NCI-H2081 (cell line): ENCODE measurements at places on chromosomes 12 and 14.

GRCh38 chr14:99270458-99271220 lies 1.4 kb downstream of the BCL11B start:
- no peak for DNase-seq

GRCh38 chr14:21714318-21714929 lies 40.8 kb upstream of the OR4E1 start:
- no peak for DNase-seq

DNA sequence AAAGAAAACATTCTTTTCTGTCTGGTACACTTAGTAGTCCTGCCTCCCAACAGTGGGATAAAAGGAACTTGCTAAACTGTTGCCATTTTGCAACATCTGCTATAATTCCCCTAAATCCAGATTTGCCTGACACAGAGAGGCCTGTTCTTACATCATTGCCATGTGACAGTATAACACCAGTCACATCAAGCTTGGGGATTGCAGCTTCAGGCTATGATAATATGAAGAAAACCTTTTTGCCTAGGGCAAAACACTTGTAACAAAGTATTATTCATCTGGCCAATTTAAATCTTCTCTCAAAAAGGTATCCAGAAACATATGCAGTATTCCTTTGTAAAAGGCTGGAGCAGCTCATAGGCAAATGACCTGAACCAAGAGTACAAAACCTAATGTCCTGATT lies 80.9 kb upstream of the OTX2 start:
- DNase-seq: no peak

- no peak for DNase-seq
These were observed 22.3 kb downstream of the DDX24 start for GRCh38 chr14:94058674-94059138.

DNA sequence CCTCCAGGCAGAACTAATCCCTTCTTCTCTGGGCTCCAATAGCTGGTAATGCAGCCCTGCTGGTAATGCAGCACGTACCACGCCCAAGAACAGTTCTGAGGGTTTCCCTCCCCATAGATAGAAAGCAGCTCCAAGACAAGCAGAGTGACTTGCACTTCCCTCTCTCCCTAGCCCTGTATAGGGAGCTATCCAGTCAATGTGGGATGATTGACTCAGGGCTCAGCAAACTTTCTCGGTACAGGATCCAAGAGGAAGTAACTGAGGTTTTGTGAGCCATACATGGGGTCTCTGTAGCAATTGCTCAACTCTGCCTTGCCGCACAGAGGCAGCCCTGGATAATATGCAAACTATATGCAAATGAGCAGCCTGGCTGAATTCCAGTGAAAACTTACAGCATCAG lies 15.5 kb upstream of the FKBP4 start:
- DNase-seq: no peak

- DNase-seq: peak; percentile 77
These were observed 148.1 kb upstream of the NRXN3 start for GRCh38 chr14:78022059-78022458.

DNA sequence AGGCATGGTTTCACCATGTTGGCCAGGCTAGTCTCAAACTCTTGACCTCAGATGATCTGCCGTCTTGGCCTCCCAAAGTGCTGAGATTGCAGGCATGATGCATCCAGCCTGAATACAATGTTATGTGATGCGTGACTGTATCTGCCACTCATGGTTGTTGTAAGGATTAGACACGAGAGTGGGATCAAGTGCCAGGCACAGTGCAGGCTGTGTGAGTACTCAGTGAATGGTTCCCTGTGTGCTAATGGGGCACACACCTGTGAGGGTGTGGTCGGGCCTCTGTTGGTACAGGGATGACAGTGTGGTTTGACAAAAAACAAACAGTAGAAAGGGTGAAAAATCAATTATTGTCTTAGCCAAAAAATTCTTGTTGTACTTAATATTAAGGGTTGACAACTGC lies 61.8 kb downstream of the TECPR2 start:
- no peak for DNase-seq

DNA sequence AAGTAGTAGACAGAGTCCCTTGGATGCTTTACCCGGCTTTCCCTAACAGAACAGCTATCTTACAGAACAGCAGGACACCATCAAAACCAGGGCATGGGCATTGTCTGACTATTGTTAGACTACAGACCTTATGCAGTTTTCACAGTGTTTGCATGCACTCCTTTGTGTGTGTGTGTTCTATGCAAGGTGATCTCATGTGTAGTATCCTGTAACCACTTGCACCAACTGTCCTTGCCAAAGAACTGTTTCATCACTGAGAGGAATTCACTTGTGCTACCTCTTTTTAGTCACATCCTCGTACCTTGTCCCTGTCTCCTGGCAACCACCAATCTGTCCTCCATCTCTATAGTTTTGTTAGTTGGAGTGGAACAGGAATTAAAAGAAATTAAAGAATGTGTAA lies 183.6 kb upstream of the PZP start:
- no peak for DNase-seq

DNA sequence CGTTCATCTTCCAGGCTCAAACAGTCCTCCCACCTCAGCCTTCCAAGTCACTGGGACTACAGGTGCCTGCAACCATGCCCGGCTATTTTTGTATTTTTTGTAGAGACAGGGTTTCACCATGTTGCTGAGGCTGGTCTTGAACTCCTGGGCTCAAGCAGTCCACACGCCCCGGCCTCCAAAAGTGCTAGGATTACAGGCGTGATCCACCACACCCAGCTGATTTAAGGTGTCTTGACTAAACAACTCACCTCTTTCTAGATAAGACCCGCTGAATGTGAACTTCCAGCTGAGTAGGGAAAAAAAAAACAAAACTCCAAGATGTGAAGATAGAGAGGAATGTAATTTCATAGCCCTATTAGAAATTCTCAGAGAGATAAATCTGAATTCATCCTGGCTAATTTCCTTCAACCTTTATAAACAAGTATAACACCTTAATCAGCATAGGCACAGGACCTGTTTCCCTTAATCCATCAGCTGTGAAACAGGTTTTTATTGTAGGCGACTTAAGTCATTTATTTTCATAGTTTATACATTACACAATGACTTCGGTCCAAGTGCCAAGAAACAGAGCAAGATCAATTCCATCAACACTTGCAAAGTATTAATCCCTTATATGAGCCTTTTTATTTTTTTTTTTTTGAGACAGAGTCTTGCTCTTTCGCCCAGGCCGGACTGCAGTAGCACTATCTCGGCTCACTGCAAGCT lies 51.5 kb downstream of the HCAR2 start:
- DNase-seq: no peak

DNA sequence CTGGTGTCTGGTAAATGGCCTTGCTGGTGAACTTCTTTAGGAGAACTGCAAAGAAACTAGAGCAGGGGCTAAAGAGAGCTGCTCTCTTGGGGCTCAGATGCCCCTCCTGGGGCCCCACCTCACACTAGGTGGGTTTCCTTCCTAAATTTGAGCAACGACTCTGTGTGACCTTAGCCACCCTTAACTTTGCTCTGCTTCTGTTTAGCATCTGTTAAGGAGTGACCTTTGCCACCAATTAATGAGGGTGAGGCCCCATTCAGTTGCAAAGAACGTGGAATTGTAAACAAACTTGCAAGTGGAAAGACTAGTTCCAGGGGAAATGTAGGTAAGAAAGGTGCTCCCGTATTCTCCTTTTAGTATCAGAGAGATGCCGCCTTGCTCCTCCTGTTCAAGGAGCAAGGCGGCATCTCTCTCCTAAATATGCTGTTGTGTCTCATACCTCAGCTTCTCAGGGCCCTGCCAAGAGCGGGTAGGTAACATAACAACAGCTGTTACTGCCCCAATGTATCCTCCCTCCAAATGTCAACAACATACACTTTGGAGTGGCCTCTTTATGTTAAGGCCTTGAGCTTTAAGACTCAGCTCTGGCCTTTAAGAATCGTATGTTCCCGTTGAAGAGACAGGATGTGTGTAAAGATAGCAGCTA lies 77.6 kb upstream of the FUT8 start:
- DNase-seq: no peak

- DNase-seq: no peak
These were observed 57.1 kb downstream of the SPTLC2 start for GRCh38 chr14:77559381-77559780.

DNA sequence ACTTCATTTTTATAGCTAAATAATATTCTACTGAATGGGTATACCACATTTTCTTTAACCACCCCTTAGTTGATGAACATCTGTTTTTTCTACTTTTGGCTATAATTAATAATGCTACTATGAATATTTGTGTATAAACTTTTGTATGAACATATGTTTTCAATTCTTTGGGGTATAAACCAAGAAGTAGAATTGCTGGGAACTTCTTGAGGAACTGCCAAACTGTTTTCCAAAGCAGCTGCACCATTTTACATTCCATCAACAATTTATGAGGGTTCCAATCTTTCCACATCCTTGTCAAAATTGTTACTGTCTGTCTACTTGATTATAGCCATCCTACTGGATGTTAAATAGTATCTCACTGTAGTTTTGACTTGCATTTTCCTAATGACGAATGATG lies 221.8 kb downstream of the PRKD1 start:
- no peak for DNase-seq

DNA sequence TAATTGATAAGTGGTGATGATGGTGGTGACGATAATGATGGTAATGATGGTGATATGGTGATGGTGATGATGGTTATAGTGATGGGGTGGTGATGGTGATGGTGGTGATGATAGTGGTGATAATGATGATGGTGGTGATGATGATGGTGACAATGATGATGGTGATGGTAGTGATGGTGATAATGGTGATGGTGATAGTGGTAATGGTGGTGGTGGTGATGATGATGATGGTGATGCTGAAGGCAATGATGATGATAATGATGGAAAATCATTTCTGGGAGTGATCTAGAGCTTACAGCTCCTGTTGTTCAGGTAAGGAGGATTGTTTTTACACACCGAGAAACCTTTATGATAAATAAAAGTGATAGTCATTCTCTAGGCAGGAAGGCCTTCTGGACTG lies 33.9 kb downstream of the CCDC63 start:
- DNase-seq: no peak

GRCh38 chr12:58766513-58766870 lies 153.8 kb downstream of the LRIG3 start:
- no peak for DNase-seq

GRCh38 chr14:95485222-95485819 lies 31.1 kb downstream of the SYNE3 start:
- DNase-seq: no peak

- DNase-seq: no peak
These were observed 10.4 kb downstream of the KLRB1 start for GRCh38 chr12:9597365-9597764.

DNA sequence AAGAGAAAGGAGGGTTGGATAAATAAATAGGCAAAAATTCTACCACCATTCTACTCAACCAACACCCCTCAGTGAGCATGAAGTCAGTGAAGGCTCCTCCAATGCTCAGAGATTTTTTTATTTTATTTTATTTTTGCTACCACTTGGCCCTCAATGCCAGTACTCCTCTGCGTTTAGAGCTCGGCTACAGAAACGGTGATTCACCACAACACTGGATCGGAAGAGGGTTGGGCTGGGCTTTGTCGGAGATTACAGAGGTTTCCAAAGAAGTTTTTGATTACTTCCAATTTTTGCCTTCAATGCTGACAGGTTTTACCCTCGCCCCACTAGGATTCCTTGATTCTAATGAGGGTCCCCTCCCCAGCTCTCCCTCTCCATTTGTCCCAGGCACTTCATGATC lies 1027.2 kb upstream of the TMEM132C start:
- no peak for DNase-seq

- no peak for DNase-seq
These were observed 851.8 kb downstream of the TMTC2 start for GRCh38 chr12:83538361-83538965.

GRCh38 chr12:1350055-1350933 lies 244.1 kb downstream of the FBXL14 start:
- DNase-seq: no peak

DNA sequence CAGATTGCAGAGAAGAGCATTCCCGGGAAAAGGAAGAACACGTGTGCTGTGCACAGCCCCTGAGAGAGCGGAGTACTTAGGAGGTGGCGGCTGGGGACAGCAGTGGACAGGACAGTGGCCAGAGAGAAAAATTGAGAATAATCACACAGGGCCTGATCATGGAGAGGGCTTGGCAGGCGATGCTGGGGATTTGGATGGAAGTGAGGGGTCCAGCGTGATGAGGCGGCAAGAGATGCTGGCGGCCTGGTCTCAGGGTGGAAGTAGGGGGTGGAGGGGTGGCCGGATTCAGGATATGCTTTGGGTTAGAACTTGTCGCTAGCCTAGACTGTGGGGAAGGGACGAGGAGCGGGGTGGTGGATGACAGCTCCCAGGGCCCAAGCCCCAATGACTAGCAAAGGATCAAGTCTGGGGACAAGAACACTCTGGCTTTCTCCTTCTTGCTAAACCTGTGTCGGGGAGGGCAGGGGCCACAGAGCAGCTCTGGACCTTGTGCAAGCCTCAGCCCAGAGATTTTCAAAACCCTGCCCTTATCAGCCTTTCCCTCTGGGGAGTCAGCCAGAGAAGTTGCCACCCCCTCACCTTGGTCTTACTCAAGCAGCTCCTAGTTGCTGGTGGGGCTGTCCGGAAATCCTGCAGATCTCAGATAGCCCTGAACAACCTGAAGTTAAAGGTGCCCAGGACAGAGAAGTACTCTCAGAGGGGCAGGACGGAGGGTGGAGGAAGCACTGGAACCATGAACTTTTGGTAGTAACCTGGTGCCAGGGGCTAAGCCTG lies 1.3 kb downstream of the HVCN1 start:
- no peak for DNase-seq

DNA sequence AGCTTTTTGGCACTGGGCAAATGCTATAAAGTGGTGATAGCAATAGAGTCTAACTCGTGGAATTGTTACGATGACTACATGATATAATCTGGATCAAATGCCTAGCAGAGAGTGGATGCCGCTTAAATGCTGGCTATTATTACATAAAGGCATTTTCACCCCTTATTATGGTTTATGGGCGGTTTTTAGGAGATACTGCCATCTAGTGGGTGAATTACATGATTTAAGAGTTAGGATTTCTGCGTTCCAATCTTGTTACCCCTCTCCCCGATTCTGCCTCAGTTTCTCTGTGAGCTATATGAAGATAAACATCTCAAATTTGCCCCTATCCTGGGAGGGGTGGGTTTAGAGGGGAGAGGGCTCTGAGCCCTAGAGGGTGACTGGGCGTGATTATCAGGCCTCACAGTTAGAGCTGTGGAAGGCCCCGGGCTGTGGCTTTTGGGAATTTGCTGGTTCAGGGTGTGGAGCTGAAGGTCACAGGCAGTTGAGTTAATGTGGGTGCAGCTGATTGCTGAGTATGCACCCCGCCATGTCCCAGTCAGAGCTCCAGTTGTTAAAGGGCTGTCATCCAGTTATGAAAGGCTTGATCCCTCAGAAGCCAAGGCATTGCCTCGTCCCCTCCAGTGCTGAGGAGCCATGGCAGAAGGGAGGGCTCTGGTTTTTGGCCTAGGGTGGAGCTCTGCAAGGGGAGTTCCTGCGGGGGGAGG lies 14.4 kb downstream of the CLSTN3 start:
- peak; percentile 29 for DNase-seq
